Stimulated activated CD8-positive, alpha-beta memory T cell treated with anti-CD3 and anti-CD28 coated beads, Interleukin-4, amount 100 ng/mL, for 4 hours (primary cell): ENCODE measurements at places on chromosomes 11 and 22.

- DNase-seq, result no peak
Measured at GRCh38 chr11:93468290-93468689, 74.9 kb downstream of the SMCO4 start.

GRCh38 chr22:35811670-35812069 lies 94.0 kb downstream of the APOL5 start:
- no peak for DNase-seq

DNA sequence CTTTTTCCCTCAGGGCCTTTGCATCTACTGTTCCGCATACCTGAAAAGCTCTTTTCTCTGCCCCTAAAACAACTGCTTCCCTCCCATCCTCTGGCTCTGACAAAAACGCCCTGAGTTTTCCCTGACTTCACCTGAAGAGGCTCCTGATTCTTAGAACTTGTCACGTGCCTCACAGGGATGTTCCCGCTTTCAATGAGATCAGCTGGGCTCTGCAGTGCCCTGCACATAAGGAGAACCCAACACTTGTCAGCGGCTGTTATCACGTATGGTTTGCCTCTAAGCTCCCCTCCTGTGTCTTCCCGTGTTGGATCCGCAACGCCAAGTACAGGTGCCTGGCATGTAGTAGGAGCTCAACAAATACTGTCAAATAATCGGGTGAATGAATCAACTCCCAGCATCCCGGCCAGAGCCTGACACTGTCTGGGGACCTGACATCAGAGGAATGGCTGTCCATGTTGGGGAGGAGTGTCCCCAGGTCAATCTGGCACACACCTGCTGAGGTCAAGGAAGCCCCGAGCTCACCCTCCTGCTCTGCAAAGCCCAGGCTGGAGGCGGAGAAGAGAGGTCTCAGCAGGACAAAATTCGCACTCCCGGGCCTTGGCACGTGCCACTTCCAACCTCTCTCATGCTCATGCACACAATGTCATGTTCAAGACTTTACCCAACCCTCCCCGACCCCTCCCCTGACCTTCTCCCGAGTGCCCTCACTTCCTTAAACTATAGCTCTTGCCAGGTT lies 4.2 kb upstream of the GRK2 start:
- no peak for DNase-seq

GRCh38 chr22:32073262-32073661 lies 30.2 kb downstream of the SLC5A1 start:
- no peak for DNase-seq

- no peak for DNase-seq
Measured at GRCh38 chr11:43736502-43737200, 56.1 kb downstream of the HSD17B12 start.

- no peak for DNase-seq
Measured at GRCh38 chr22:17705546-17705945, 67.0 kb downstream of the BCL2L13 start.

- no peak for DNase-seq
Measured at GRCh38 chr11:18364495-18365073, 29.8 kb upstream of the LDHA start.

- DNase-seq, result no peak
Measured at GRCh38 chr11:36274414-36274813, 14.8 kb downstream of the COMMD9 start.

- DNase-seq, result no peak
Measured at GRCh38 chr22:48567213-48567975, 1260.3 kb downstream of the BRD1 start.

- DNase-seq, result no peak
Measured at GRCh38 chr22:31631436-31631835, 30.6 kb downstream of the PISD start.

DNA sequence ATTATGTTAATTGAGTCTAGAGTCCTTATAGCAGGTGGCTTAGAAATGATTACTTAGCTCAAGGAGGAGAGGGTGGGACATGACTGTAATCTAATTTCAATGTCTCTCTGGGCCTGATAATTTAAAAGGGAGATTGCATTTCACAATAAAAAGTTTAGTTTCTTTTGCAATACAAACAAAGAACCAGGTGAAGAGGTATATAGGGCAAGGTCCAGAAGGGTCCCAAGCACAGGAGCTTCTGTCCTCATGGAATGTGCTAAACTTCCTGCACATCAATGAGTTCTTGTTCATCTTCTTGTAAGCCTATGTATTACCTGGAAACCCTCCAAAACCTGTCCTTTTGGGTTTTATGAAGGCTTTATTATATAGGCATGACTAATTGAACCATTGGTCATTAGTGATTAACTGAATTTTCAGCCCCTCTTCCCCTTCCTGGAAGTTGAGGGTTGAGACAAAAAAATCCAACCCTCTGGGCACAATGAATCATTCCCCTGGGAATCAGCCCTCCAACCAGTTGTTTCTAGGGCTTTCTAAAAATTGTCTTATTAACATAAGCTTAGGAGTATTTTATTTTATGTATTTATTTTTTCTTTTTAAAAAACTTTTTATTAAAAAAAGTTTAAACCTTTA lies 37.6 kb downstream of the MS4A2 start:
- DNase-seq, result no peak

DNA sequence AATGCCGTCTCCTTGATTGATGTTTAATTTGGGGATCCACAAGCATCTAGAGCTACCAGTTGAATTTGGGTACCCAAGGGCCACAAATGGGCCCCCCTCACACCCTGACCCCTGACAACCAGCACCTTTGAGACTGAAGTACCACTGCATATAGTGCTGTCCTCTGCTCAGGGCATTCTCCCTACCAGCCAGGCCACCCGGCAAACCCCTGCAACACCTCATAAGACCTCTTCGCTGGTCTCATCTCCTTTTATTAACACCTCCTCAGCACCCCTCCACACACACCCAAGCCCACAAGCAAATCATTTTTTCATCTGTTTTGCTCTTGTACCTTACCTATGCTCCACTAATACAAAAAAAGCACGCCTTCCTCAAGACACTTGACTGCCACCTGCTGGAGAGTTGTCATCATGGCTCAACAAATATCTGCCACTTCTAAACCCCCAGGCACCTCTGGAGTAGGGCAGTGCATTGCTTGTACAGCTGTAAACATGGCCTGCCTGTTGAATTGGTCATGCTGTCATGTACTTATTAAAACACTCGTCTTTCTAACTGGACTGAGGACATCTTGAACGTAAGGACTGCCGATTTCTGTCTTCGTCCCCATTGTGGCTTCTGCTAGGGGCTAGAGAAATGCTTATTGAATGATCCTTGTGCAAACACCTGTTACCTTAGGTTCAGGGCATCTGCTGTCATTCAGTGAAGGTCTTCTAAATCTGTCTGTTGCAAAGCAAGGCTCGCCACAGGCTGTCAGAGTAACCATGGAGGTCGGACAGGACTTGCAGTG lies 66.5 kb downstream of the BMAL1 start:
- peak; percentile 44 for DNase-seq

- no peak for DNase-seq
Measured at GRCh38 chr22:37894939-37895670, 11.0 kb upstream of the MICALL1 start.

DNA sequence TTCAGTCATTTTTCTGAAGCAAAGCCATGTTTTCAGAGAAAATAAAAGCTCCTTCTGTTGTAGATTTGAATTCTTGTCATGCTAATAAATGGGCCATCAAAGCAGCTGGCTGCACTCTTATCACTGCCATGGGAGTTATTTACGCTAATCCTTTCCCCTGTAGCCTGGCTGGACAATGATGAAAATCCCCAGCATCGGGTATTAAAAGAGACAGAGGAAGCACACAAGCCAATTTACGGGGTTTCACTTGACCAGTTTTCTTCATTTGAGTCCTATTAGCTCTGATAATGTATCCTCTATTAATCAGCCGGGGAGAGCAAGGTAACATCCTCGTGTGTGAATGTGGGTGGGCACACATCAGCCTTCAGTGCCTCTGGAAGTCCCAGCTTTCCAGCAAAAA lies 470.2 kb upstream of the API5 start:
- DNase-seq, result no peak

DNA sequence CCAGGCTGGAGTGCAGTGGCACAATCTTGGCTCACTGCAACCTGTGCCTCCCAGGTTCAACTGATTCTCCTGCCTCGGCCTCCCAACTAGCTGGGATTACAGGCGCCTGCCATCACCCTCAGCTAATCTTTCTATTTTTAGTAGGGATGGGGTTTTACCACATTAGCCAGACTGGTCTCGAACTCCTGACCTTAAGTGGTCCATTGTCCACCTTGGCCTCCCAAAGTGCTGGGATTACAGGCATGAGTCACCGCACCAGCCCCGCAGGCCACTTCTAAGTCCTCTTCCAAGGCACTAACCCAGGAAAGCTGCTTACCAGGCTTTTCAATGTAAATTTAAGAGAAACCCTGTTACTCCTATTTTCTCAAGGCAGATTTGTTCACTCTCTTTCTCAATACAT lies 50.4 kb downstream of the DENND5A start:
- no peak for DNase-seq

DNA sequence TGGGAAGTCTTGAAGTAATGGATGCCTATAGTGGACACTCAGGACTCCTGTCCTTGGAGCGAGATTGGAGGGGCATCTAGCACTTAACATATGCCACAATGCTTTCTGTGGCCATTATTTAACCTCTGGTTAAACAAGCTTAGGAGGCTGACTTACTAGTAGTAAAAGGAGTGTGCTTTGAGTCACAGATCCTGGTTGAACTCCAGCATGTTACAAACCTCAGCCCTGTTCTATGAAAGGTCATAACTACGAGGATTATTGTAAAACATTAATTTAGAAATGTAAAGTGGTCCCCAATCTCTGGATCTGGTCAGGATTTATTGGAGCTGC lies 1.1 kb upstream of the LBHD1 start:
- no peak for DNase-seq

DNA sequence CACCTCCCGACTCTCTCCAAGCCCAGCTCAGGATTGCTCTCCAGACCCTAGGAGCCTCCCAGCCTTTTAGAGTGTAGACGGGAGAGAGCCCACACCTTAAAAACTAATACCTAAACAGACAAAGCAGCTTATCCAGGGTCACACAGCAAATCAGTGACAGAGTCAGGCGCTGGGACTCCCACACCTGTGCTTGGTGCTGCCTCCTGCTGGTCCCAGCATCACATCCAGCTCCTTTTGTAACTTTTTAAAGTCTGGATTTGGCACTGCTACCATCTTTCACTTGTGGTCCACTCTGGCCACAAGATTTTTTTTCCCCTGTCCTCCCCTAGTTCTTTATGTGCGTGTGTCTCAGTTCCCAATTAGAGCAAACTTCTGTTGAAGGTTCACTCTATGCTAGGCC lies 4.7 kb downstream of the ANO1 start:
- DNase-seq, result no peak

DNA sequence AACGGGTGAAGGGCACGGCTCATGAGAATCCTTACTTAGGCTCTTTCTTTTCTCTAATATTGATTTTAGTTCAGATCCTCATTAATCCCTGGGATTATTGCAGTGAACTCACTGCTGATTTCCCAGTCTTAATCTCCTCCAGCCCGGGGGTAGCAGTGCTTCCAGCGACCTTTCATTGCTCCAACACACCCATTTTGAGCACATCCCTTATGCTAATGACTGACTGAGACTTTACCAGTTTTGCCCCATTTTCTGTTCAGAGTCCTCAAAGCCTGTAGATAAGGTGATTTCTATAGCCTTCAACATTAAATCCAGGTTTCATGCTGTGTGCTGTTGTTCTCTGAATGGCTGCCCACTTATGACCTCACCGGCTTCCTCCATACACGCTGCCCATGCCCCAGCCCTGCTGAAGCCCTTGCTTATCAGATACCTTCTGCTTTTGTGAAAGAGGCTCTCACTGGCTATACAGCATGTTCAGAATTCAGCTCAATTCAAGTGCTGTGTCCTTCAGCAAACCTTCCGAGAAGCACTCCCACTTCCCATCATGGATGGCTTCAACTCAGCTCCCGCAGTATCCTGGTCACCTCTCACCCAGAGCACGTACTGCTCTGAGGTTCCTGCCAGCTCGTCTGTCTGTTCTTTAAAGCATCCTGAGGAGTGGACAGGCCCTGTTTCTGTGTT lies 49.0 kb downstream of the PPFIA1 start:
- no peak for DNase-seq

DNA sequence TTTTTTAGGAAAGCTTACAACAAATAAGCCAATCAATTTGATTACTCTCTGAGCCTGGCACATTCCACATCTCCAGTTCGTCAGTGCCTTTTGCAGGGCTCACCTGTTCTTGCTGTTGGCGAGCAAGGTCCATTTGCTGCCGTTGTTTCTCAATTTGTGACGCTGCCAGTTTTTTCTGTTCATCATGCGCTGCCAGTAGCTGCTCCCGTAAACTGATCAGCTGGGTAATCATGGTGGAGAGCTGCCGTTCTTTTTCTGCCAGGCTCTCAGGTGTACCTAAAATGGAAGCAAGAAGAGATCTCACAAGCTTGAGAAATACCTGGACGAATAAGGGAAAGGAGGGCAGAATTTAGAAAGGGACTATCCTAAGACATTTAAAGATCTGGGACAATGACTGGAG lies 169.7 kb downstream of the SOX6 start:
- no peak for DNase-seq

DNA sequence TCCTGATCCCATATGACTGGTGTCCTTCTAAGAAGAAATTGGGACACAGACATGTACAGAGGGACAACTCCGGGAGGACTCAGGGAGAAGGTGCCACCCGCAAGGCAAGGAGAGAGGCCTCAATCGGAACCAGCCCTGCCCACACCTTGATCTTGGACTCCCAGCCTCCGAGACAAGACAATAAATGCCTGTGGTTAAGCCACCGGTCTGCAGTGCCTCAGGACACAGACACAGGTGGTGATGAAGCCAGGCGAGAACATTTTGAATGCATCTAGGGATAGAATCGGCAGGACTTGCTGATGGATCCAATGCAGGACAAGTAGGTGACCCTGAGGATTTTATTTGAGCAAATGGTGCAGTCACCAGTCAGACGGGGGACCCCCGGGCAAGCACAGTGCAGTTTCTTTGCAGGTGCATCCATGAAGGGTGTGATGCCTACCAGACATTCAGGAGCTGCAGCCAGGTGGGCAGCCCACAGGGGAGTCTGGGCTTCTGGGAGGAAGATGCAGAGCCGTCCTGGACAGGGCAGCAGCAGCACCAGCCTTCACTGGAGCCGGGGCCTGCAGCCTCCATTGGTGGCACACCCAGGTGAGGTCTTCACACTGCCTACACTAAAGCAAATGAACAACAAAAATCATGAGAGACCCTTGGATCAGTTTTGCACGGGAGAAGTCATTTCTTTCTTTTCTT lies 20.2 kb upstream of the SEPTIN5 start:
- DNase-seq, result no peak

DNA sequence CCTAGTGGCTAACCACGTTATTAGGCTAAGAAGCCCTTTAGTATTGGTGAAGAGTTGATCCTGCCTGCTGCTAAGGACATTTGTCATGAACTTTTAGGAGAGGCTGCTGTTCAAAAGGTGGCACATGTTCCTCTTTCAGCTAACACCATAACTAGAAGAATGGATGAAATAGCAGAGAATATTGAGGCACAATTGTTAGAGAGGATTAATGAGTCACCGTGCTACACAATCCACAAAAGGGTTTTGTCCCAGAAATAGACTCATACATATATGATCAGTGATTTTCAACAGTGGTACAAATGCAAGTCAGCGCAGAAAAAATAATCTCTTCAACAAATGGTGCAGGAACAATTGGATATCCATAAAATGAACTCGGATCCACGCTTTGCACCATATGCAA lies 7.0 kb upstream of the MSANTD2 start:
- no peak for DNase-seq

GRCh38 chr11:64178203-64178602 lies 7.8 kb upstream of the STIP1 start:
- no peak for DNase-seq
